Dorsolateral prefrontal cortex (tissue), 122 donors: ENCODE measurements at places on chromosomes 11 and 22.

- no peak for DNase-seq
Observed at GRCh38 chr11:111737444-111738210, 28.6 kb downstream of the PPP2R1B start.

DNA sequence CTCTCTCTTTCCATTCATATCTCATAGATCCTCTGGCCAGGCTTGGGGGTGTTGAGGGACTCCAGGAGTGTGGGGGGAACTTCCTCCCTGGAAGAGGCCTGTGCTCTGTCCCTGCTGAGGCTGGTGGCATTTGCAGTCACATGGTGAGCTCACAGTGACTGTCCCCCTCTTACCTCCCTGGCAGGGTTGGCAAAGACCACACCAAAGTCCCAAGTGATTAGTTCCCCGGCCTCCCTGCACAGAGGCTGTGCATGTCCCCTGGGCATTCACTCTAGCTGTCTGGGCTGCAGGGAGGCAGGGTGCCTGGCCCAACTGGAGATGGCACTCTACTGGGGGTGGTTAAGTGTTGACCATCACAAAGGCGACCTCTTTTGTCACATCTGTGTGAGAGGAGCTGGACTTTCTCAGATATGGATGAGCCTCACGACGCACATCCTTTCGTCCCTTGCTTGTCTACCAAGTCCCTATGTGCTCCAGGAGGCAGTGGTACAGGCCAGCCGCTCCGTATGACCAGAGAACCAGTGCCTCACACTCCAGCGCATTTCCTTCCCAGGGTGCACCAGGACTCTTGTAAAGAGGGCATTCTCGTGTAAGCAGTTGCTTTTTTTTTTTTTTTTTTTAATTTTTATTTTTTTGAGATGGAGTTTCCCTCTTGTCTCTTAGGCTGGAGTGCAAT lies 8.8 kb downstream of the TANGO2 start:
- no peak for DNase-seq

DNA sequence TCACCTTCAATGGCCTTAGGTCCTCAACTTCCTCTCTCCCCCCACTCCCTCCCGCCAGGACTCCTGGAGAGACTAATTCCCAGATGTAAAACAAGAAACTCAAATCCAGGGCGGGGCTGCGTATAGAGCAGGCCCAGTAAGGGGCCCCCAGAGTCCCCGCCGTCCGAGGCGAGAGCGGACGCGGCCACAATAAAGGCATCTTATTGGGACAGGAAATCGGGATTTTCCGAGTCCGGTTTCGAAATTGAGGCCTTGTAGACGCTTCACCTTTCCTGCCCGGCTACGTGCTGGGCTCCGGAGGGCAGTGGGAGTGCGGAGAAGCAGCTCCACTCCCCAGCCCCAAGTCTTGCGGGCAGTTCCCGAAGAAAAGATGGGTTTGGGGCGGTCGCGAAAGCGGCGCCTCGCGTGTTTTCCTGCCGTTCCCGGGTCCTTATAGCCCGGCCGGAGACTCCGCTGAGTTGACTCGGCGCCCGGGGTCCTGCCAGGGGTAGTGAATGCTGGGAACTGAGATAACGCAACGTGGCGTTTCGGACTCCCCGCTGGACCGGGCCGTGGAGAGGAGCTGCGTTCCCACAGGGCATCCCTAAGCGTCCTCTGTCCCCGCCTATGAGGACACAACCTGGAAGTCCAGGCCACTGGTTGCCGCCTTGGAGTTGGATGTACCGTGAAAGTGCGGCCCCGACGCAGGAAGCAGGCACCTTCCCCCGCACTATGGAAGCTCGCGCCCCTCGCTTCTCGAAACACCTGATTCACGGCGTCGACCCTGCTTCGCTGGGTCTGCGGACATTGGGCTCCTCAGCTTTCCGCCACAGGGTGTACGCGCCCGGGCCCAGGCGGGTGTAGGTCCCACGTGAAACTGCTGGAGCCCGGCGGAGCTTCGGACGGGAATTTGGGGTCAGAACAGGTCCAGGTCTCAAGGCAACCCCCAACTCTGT lies 4.8 kb upstream of the CHRM1 start:
- DNase-seq, result no peak

DNA sequence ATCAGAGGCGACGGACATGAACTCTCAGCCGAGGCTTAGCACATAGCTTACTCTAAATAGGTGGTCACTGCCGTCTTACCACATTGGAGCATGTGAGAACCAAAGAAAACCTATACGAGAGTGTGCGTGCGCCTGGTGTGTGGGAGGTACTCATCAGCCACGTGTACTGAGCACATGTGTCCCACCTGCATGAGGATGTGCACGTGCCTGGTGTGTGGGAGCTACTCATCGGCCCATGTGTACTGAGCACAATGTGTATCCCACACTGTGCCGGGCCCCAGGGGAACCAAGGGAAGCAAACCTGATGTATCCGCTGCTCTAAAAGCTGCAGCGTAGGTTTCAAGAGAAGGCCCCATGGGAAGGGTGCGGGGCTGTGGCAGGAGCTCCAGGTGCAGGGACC lies 56.4 kb downstream of the ANO1 start:
- DNase-seq, result no peak
